ENCODE measurements at places on chromosomes 12 and 14.

GRCh38 chr14:23375527-23376251, 1.2 kb upstream of the CMTM5 start:
- no peak for DNase-seq

DNA sequence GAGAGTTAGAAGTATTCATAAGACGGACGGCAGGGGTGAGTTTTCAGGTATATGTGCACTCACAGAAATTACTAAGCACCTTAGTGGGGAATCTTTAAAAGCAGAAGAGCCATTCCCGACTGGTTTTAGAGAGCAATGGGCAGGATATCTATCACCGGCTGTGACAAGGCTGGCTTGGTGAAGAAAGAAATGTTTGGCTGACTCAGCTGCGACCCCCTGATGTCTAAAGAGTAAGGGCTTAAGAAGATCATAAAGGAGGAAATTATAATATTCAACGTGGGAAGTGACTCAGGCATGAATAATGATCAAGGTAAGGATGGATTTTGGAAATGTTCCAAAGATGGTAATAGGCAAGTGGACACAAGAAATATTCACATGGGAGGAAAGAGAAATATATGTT, 407.6 kb downstream of the TMEM132D start:
- no peak for DNase-seq

DNA sequence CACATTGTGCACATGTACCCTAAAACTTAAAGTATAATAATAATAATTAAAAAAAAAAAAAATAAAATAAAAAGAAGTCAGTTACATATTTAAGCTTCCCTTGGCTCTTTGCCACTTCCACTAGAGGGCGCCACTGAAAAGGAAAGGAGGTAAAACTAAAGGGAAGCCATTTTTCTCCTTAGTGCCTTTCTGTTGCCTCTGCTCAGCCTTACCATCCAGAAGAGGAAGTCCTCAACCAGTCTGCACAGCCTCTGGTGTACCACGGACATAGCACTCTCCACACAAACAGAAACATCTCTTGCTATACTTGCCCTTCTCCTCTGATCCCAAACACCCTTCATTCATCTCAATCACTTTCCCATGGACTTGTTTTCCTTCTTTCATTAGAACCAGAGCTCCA, 169.0 kb upstream of the EEA1 start:
- DNase-seq = no peak

DNA sequence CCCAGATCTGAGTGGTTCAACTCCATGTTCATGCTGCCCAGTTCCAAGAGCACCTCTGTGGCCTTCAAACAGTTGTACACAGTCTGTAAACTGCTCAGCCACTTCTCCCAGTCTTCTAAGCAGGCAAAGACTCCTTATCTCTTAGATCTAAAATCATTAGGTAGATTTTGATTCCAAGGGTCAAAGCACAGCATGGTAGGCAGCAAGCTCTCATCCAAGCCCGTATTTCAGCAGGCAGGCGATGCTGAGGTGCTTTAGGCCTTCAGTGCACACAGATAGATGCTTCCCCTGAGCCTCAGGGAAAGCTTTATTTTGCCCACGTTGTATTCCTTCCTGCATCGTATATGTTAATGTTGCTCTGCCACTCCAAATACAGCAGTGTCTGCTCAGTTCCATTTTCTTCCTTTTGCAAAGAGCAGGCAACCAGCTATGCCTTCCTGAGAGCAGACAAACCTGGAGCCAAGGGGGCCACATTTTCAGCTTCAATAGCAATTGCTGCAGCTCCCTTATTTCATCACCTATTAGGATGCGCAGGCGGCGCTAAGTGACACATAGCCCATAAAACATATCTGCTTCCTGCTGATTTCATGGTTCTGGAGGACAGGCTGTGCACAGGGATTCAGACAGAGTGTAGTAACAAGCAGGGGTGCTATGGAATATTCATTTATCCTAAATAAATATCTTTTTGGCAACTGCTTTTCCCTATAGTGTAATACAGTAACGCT, 67.5 kb downstream of the ETV6 start:
- no peak for DNase-seq

- no peak for DNase-seq
Observed at GRCh38 chr12:7162691-7163114, 26.8 kb upstream of the PEX5 start.

DNA sequence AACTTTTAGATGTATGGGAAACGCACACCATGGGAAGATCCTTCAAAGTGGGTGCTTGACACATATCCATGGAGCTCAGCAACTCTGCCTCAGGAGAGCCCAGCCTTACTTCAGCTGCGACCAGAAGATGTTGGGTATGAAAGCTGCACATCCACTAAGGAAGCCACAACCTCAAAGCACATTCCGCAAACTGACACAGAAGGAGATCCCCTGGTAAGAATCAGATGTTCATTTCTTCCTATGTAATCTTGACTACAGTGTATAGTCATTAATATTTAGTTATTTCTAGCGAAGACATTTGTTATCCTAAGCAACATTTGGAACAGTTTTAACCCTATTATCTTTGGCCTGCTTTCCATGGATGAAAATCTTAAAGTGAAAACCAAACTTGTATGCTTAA, 374.2 kb downstream of the NAV3 start:
- DNase-seq = no peak

DNA sequence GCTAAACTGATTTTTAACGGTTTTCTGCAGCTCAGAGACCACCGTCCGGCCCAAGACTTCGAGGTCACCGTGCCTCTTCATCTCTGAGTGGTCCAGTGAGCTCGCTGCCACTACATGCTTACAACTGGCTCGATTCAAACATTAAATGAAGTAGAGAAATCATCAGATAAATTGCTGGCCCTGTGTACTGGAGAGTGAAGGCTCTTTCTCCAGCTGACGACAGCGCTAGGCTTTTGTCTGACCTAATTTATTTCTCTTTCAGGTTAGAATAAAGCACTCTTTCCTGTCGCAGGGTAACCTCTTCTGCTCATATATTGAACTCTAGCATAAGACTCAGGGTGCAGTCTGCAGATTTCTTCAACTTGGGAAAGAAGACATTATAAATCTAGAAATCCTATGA, 6.4 kb downstream of the BCL11B start:
- DNase-seq = no peak

GRCh38 chr12:128817111-128818015, 6.4 kb downstream of the SLC15A4 start:
- DNase-seq = no peak

DNA sequence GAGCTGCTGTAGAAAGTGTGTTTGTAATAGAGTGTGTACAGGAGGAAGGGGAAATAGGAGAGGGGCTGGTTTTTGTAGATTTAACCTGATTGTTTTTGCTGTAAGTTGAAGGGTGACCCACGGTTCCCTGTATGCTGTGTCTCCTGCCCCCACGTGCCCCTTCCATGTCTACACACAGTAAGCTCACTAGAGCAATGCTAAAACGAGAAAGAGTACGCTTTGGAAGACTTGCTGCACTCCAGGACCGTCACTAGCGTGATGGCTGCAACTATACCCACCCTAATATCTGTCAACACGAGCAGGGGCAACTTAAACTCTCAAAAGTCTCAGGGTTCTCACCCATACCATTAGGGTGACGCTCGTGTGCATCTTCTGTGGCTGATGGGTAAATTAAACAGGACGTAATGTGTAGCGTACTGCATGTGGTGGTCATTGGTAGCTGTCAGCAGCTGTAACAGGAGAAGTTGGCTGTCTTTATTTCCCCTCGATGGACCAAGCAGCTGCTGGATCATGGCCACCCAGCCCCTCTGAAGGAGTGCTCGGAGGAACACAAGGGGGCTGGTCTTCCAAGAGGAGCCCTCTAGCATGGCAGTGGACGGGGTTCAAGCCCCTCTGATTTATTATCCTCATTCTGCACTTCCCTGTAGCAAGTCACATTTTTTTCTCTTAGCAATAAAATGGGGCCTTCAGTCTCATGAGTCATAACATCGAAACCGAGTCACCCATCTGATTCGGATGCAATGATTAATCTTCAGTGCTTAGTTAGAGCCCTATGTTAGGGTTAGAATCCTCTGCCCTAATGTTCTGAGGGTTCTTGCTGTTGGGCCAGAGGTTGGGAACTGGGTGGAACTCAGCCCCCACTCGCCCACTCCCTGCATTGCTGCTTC, 14.0 kb downstream of the CCND2 start:
- no peak for DNase-seq

GRCh38 chr14:68695326-68695768, 97.5 kb downstream of the ZFP36L1 start:
- no peak for DNase-seq

DNA sequence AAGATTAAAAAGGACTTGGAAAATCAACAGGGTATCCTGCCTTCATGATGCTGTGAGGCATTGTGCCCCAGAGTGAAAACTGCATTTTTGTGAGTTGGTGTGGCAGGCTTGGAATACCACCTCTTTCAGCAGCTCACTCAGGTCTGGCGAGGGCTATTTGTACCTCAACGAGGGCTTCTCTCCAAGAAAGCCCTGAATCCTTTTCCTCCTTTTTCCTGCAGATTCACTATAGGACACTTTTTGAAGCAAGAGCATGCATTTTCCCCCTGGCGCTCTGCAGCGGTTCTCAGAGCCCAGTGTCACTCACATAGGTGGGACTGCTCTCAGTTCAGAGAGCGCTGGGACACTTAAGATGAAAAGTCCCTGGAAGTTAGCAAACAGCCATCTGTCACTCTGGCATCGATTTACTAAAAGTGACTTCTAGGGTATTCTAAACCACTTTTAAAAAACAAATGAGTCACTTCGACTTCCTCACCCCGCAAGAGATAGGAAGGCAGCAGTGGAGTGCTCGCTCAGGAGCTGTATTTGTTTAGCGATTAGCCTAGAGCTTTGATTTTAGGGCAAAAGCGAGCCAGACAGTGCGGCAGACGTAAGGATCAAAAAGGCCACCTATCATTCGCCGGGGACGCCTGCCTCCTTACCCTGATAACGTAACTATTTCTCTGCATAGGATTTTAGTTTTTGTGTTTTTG, 782 bp upstream of the LGR5 start:
- no peak for DNase-seq

GRCh38 chr12:18483698-18484325, 222.5 kb downstream of the PIK3C2G start:
- no peak for DNase-seq

- DNase-seq = no peak
Observed at GRCh38 chr14:91607322-91608047, 97.4 kb upstream of the PPP4R3A start.

- DNase-seq = no peak
Observed at GRCh38 chr12:3320881-3321509, 170.0 kb upstream of the PRMT8 start.

DNA sequence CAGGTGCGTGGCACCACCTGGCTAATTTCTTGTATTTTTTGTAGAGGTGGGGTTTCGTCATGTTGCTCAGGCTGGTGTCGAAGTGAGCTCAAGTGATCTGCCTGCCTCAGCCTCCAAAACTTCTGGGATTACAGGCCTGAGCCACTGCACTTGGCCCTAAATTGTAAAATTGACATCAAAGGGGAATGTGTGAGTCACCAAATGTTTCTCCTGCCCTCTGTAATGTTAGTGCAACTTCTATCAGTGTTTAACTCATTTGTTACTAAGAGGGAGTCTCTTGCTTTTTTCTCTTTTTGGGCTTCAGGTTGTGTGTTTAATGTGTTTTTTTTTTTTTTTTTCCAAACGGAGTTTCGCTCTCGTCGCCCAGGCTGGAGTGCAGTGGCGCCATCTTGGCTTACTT, 2.3 kb downstream of the TULP3 start:
- no peak for DNase-seq

DNA sequence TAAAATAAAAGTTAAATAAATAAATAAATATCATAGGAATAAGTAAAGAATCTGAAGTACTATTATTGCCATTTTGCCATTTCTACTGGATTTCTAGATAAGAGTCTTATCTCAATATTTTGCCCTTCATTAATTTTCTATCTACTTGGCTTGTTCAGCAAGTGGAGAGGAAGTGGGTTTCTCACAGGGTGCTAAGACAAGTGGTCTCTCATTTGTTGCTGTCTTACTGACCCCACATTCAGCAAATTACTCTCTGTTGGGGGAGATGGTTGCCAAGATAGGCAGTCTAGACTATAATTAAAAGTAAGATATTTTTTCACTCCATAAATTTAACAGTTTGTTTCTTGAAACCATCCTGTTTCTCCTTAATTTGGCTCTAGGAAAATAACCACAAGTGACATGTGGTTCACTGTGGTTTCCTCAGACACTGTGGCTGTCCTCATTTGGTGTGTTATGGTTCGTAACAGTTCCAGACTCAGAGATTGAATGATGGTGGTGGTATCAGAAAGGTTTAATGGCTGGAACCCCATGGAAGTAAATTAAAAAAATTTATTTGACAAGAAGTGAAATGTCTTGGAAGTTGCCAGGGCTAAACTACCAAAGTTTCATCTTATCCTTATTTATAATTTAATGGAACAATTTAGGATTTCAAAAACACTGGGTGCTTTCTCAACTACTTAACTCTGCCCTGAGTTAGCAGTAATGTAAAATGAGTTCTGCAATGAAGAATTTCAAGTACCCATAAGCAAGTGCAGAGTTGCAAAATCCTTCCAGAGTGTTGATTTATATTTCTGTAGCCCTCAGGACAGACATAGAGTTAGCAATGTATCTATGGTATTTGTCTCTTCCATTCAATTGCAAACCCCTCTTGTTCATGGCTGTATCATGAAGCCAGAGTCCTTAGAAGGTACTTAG, 214.8 kb downstream of the MSRB3 start:
- no peak for DNase-seq

DNA sequence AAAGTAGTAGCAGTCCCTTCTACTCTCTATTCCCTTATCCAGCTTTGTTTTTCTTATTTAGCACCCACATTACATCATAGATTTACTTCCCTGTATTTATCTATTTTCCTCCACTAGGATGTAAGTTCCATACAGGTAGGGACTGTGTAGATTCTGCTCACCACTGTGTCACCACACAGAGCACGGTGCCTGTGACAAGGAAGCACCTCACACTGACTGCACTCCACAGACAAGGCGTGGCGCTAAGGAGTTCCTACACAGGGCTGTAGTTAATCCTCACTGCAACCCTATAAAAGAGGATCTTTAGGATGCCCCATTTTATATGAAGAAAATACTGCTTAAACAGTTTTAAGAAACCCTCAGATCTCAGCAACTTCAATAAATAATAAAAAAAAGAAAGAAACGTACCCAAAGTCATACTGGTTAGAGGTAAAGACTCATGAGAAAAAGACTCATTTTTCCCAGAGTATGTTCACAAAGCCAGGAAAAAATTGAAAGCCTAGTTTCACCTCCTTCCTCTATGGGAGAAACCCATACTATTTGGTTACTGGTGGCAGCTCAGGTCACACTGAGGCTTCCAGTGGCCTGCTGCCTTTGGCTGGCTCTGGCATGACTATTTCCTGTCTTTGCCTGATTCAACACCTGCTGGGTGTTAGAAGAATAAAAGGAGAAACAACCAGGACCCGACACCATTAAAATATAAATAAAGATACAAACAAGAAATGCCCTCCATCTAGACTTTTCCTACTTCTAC, 36.9 kb downstream of the RAD9B start:
- no peak for DNase-seq
